ENCODE measurements at places on chromosomes 12 and 14.

GRCh38 chr12:109452489-109452888, 24.6 kb downstream of the KCTD10 start:
- no peak for DNase-seq

GRCh38 chr14:20332788-20333493, at the start of gene CCNB1IP1:
CCNB1IP1 (minus strand) TSS chr14:20333279; CDS start chr14:20316523, 16,756 bp downstream.
- DNase-seq = peak; percentile 94

DNA sequence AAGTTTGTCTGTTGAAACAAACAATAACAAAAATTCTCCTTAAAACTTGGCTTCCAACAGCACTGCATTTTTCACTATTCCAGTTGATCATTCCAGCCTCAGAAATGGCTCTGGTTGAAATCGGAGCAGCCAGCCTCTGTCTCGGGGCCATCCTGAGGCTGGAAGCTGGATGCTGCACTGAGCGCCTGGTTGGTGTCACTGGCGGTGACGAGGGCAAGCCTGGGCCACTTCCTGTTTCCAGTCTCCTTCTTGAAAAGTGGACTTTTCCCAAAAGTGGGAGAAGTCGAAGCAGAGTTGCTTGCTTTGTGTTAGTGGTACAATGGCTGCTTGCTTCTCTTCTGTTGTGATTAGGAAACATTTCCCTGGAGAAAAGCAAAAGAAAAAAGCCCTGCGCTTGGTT, 48.7 kb downstream of the CCDC92 start:
- no peak for DNase-seq

DNA sequence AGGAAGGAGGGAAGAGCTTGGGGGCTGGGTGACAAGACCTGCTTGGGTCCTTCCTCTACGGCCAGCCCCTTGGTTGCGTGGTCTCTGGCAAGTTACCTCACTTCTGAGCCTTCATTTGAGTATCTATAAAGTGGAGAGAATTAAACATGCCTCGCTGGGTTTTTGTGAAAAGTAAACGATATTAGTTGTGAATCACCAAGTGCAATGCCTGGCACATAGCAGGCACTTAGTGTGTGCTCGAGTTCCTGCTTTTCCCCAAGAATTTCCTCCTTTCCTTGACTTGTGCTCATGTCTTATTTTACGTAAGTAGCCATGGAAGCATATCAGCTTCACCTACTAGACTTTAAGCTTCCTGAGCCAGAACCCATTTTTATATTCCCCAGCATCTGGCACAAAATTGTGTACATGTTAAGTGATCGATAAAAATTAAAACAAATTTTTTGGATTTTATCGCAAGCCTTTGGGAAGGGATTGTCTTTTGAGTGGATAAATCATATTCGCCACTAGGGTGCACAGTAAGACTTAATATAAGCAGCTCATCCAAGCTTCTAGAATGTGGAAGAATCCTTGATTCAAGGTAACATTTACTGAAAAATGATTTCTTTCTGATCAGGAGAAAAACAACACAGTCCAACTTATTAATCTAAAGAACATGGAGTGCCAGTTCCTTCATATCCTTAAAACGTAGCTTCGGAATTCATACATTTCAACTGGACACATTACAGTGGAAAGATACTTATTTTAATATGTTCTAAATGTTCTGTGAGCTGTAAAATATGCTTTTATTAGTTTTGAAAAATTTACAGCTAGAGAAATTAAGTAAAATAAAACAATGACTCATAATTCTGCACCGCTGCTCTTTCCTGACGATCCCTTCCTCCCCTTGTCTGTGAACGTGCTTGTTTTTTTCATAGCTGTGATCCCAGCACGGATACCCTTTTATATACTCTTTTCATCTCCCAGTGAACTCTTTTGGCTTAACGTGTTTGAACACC, 62.0 kb downstream of the SLC25A47 start:
- DNase-seq = peak; percentile 52

DNA sequence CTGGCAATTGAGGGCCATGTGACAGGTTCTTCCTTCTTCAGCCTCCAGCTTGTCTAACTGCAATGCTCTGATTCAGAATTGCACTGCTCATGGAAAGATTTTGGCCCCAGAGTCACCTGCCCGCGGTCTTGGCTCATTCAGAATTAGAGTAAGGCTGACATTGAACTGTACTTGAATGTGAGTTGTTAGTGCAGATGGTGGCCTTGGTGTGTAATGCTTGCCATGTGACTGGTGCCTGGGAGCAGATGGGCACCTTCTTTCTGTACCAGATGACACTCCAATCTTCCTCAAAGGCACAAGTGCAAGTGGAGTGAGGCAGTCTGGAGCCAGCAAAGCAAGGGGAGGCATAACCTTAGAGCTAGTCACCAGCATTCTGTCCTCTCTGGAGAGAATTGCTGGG, 36.5 kb upstream of the ANO4 start:
- DNase-seq = no peak

DNA sequence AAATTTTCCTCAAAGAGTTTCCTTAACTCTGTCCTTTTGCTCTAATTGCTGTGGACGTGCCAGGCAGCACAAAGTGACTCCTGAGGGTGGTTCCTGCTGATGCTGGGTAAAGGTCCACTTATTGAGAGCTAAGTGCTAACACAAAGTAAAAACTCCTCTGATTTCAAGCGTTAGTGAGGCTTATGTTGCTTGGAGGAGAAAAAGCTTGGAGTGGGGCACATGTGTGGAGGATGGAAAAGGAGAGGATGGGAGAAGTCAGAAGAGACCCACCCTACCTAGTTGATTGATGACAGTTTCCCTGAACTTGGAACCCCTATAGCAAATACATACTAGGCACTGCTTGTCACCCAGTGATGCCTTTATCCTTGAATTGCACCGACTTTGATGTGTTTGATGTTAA, 10.1 kb upstream of the SLC11A2 start:
- DNase-seq = no peak

- no peak for DNase-seq
Measured at GRCh38 chr12:106118-106591, 39.6 kb downstream of the IQSEC3 start.
